ENCODE measurements at places on chromosomes 4 and X. TPM values are rescaled to one million over a fixed set of nuclear protein-coding genes. Genes with fewer than 3 reads are reported as not detected.

DNA sequence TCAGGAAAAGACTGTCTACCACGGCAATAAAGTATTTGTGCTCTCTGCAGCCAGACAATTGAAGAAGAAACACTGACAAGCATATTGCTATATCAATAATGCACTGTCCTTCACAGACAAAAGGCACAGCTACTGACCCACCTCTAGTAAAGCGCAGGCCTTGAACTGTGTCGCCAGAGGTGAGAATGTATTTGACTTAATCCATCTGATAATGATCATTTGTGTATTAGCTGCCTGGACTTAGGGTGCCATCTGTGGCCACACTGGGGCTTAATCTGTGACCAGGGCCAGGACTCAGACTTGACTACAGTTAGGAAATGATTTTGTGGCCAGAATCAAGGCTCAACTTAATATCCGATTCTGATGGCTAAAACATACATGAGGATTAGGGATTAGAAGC, 260.4 kb downstream of the SMARCA1 start:
- H3K4me3 ChIP-seq: no peak overlapping the region
- H3K4me1 ChIP-seq: no peaks in the 10 kb centered on the region
- no peaks in the 10 kb centered on the region for H3K27me3 ChIP-seq

The CXCL3 gene
- total RNA-seq: 1.8 TPM

The CYBB gene
- 0.41 TPM for total RNA-seq

The ENAM gene
- total RNA-seq: 0.09 TPM

DNA sequence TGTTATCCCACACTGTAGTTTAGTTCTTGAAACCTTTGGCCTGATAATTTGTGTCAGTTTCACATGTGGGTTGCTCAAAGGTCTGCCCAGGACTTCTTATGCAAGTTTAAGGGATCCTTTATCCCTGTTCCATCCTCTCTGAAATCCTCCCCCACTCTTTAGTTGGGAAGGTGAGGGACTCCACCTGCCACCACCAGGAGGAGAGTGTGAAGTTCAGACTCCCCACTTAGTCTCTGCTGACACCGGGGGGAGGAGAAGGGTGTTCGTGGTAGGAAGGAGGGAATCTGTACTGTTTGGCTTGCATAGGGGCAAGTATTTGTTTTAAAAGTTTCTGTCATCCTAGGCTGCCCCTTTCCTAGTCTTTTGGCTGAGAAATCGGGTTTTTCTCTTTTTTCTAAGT, 211.8 kb downstream of the PPP4R3C start:
- H3K36me3 ChIP-seq: no peaks in the 10 kb centered on the region
- no peak for DNase-seq
- H3K27me3 ChIP-seq: no peaks in the 10 kb centered on the region

GRCh38 chr4:188492886-188493285, 353.6 kb downstream of the TRIML1 start:
- H3K27me3 ChIP-seq: no peaks in the 10 kb centered on the region
- H3K4me3 ChIP-seq: no peak overlapping the region
- H3K36me3 ChIP-seq: peaks cover 2% of the 10 kb centered on the region
- DNase-seq: no peak
- no peak overlapping the region for H3K27ac ChIP-seq

The TMPRSS11D gene
- total RNA-seq: not detected

Data from progenitor cell of endocrine pancreas (in vitro differentiated cells).